Liver (tissue), 10 donors: ENCODE measurements at places on chromosomes 5 and 9.

- DNase-seq = no peak
Measured at GRCh38 chr5:140978260-140978659, 12.0 kb downstream of the PCDHAC2 start.

DNA sequence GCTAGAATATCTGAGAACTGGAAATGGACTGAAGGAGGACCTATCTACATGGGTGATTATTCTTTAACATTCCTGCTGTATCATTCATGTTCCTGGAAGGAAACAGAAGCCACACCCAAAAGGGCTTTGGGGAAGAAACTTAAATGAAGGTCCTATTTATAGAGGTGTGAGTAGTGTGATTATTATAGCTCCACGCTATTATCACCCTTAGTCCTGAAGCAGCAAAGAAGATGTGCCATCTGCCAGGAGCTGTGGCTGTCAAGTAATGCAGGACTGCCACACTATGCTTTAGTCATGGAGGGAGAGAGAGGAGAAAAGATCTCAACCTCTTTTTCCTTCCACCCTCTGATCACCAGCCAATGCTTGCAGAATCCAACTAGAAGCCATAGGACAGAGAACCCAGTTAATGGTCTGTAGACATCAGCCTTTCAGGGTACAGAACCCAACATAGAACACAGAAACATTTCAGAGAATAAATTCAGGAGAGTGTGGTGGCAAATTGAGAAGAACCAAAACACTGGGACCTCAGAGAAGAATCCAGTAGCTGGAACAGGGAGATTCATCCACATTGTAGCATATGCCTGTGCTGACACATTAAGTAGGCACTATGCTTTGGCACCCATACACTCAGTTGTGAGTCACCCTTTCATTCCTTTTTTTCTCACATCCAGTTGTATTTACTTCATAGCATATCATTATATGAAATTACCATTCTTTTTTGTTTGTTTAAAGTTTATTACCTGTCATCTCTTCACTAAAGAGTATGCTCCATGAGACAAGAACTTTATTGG, 21.0 kb upstream of the RNF180 start:
- DNase-seq = no peak

DNA sequence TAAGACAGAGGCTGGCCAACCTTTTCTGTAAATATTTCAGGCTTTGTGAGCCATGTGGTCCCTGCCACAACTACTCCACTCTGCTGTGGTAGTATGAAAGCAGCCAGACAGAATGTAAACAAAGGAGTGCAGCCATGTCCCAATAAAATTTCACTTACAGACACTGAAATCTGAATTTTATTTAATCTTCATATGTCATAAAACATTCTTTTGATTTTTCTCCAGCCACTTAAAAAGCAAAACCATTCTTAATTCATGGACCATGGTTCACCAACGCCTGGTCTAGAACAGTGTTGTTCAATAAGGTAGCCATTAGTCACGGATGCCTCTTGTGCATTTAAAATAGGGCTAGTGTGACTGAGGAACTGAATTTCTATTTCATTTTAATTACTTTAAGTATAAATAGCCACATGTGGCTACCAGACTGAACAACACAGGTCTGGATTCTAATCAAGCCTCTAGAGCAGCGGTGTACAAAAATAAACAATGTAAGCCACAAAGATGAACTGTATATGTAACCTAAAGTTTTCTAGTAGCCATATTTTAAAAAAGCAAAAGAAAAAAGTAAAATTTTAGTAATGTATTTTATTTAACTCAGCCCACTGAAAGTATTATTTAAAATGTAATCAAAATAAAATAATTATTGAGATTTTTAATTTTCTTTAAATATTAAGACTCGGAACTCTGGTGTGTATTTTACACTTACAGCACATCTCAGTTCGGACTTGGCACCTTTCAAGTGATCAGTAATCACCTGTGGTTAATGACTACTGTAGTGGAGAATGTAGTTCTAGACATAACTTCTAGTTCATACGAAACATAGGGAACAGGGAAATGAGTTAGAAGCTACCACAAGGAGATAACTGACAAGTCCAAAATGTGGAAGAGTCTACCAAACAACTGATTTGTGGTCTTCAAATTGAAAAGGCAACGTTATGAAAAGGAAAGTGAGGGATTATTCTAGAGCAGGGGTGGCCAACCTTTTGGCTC, 14.3 kb downstream of the GEMIN5 start:
- no peak for DNase-seq

DNA sequence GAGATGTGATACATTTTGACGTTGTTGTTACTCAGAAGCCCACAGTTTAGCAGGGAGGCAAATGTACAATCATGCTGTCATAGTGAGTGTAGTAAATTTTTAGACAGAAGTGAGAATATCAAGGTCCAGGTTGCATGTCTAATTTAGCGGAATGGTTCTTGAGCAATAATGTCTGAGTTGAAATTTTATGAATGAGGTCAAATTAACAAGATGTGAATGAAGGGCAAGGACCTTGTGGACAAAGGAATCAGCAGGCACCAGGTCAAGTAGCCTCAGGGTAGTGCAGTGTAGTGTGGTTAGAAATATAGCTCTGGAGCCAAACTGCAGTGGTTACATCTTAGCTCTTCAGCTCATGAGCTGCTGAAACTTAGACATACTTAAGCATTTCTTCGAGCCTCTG, 36.2 kb downstream of the TNFSF8 start:
- no peak for DNase-seq

DNA sequence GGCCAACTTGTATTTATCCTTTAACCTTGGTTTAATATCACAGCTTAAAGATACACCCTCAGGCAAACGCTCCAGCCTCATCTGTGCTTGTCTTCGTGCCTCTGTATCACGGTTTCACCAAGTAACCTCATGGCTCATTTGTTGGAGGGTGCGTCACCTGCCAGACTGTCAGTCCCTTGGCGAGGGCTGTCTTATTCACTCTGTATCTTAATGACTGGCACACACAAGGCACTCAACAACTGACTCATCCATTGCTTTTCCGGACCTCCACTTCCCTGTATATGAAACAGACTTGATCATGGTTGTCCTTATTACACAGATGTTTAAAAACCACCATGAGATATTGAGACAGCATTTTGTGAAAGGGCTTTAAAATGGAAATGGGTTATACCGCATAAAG, 28.0 kb downstream of the LCP2 start:
- no peak for DNase-seq

GRCh38 chr9:5892456-5893133, 1.9 kb downstream of the MLANA start:
- DNase-seq = no peak

DNA sequence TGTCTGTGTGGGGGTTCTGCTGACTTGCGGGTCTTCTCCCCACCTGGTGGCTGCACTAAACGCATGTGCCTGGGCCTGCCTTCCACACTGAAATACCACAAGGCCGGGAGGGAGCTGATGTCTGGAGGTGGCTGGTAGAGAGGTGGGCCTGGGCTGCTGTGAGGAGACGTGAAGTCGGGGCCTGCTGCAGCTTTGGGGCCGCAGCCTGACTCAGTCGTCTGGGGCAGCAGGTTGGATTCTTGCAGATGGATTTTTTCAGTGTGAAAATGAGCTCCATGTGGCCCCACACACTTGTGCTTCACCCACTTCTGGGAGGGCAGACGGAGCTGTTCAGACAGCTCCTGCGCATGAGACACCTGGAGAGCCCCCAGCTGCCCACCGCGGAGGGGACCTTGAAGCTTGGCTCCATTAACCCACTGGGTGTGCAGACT, 29.3 kb downstream of the COL5A1 start:
- DNase-seq = no peak
